NCI-H1930 (cell line): ENCODE measurements at places on chromosomes 1 and 21.
A peak's percentile ranks its signal among the peaks of the same experiment; 100 is the strongest.

- DNase-seq = no peak
Observed at GRCh38 chr1:119132179-119132578, 8.3 kb downstream of the WARS2 start.

- no peak for DNase-seq
Observed at GRCh38 chr1:76267631-76268030, 193.1 kb downstream of the ST6GALNAC3 start.

GRCh38 chr1:118032883-118033282 is 103.3 kb downstream of the WDR3 start:
- no peak for DNase-seq

DNA sequence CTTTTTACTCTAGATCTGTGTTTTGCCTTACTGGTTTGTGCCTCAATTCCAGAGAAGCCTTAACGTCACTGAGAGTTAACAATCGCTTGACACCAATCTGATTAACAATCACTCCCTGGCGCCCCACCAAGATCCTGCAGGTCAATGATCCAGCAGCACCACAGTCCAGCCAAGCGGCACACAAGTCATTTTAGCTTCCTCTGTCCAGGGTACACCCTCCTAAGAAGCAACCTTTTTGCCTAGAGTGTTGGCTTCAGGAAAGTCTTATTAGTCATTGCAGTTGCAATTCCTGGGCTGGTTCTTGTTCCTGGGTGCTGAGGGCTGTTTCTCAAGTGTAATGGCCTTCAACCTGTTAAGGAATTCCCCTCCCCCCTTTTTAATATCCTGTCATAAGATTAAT is 323.0 kb upstream of the USP25 start:
- DNase-seq = no peak

GRCh38 chr1:92951141-92951582 is 10.1 kb downstream of the DIPK1A start:
- peak; percentile 4 for DNase-seq

- no peak for DNase-seq
Observed at GRCh38 chr1:23291706-23292105, 52.4 kb downstream of the HNRNPR start.

DNA sequence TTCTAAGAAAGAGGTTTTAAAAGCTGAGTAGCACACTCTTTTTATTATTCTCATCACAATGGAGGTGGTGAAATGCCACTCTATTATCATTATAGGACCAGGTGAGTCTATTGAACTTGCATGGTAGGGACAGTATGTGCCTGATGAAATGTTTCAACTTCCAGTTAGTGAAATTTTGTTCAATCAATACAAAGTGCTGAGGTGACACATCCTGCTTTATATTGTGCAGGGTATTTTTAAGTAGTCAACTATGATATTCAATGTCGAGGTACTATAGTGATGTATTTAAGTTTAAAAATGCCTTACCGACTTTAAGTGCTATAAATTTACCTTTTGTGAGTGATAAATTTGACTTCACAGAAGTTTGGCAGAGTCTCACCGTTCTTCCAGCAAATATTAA is 284.7 kb upstream of the BRINP3 start:
- no peak for DNase-seq

GRCh38 chr21:42304556-42305454 is 10.4 kb downstream of the TFF3 start:
- DNase-seq = no peak

DNA sequence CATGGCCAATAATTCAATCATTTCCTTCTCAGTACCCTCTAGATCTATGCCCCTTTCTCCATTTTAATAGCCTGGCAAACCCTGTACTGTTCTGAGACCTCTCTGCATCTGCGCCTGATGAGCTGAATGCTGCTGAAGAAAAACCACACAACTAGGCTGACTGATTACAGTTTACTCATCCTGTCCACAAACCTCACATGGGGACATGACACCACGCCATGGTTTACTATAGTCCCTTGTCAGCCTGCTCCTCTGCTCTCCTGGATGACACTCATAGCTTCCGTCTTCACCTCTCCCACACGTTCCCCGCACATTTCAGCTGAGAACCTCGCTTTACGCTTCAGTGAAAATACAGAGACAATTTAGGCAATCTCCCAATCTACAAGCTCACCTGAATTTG is 59.7 kb downstream of the DESI2 start:
- no peak for DNase-seq

GRCh38 chr1:6070450-6070974 is 24.8 kb downstream of the KCNAB2 start:
- no peak for DNase-seq

DNA sequence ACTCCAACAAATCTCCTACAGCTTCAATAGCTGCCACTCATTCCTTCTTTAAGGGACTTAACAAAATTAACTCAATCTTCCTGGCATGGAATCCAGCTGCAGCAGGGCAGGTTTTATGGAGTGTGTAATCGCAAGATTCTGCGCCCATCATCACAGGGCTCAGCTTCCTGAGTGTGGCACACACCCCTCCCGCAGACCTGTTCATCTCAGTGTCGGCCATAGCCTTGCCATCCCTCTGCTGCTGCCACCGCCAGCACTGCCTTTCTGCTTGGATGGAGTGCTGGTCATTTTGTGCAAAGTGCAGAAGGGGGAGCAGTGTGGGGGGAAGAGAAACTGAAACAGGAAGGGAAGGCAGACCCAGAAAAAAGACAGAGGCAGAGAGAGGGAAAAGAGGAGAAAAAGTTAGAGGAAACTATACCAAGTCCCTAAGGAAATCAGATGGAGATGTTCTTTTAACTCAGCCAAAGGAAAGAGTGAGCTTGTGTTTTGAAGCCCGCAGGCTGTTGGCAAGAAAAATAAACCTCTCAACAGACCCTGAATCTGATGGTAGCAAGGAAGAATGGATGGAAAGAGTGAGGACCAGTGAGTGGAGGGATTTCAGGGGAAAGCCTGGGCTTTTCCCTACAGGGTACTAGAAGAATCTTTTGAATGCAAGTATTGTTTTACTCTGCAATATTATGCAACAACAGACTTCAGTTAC is 324.2 kb downstream of the SEC16B start:
- DNase-seq = no peak

- DNase-seq = no peak
Observed at GRCh38 chr1:209302779-209303568, 280.5 kb upstream of the CAMK1G start.

DNA sequence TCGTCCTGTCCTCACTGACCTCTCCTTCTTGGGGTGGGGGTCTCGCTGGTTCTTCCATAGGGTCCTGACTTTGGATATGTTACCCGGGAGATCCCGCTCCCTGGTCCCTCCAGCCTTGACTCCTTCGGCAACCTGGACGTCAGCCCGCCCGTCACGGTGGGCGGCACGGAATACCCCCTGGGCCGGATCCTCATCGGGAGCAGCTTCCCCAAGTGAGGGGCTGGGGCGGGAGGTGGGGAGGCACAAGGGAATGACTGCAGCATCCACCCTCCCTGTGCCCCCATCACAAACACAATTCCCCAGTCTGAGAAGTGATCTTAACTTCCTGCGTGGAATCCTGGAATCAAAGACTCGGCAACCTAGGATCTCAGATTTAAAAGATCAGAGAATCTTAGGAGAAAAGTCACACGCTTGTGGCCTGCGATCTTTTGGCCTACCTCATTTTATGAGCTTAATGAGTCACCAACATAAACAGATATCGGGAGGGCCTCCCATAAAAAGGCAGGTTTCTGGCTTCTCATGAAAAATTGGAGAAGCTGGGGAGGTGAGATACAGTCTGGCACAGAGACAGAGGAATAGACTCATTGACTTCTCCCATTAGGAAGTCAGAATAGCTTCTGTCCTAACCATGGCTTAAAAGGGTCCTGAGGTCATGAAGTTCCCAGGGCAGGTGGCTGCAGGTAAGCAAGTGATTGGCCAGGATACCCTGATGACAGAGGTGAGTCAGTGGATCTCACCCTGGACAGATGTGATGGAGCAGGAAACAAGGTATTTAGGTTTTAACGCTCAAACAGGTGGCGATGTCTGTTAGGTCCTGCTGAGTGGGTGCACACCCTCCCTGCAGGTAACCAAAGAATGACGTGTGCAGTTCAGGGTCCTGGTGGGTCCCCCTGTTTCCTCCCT is 15.9 kb upstream of the PADI3 start:
- no peak for DNase-seq

DNA sequence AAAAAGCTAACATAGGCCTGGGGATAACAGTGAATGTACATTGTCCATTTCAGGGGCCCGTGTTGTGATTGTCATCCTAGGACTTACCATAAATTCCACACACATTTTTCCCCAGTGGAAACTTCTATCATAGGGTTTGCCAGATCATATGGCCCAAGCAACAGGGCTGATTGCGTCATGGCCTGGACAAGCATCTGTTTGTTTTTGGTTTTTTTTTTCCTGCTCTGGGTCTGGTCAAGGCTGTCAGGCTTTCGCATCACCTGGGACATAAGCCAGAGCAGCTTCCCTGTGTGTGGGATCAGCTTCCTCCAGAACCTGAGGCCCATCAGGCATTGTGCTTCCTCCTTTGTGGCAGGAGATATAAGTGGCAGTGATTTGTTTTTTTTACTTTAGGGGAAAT is 598.5 kb upstream of the USP24 start:
- no peak for DNase-seq

DNA sequence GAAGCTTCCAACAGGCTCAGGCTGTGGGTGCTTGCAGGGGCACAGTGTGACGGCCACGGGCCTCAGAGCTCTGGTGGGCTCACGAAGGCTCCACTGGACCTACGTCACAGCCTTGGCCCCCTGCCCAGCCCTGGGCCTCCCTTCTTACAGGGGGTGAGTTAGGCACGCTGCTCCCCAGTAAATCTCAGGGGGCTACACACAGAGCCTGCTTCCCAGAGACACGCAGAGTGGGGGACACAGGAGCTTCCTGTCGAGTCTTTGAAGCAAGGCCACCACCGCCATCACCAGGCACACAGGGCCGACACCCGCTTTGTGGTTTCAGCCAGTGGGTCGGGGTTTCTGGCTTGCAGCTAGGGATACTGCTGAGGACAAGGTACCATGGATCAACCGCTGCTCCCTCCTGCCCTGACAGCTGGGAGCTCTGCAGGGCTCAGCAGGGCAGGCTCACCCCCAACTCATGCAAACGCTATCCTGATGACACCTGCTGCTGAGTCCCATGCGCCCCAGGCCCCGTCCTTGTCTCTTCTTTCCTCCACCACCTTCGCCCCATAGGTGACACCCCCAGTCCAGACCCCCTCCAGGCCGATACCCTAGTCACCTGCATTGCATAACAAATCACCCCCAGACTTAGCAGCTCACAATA is 5.5 kb upstream of the CFAP410 start:
- no peak for DNase-seq

DNA sequence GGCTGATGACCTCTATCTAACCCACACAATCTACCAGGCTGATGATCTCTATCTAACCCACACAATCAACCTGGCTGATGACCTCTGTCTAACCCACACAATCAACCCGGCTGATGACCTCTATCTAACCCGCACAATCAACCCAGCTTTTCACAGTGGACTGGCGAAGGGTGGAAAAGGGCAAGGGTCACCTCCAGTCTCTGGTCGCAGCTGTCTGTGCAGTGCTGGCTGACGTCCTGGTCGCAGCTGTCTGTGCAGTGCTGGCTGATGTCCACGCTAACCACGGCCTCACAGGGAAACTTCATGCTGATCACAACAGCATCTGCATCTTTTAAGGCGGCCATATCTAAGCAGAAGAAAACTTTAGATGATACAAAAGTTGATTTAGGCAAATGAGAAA is 12.2 kb upstream of the CCDC27 start:
- no peak for DNase-seq

DNA sequence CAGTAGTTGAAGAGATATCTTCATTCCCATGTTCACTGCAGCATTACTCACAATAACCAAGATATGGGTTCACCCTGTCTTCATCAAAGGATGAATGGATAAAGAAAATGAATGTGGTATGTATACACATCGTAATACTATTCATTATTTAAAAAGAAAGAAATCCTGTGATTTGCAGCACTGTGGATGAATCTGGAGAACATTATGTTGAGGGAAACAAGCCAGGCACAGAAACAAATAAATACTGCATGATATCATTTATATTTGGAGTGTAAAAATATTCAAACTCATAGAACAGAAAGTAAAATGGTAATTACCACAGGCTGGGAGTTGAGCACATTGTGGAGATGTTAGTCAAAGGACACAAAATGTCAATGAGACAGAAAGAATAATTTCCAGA is 977.2 kb downstream of the AMY1C start:
- DNase-seq = no peak

DNA sequence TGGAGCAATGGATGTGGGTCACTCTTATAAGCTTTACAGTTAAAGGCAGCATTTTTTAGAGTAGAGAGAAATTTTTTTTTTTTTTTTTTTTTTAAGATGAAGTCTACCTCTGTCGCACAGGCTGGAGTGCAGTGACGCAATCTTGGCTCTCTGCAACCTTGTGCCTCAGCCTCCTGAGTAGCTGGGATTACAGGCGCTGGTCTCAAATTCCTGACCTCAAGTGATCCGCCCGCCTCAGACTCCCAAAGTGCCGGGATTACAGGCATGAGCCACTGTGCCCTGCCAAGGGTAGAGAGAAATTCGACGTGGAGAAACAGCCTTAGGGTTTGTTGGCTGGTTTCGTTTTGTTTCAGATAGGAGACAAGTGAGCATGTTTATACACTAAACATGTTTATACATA is 594.2 kb upstream of the ADAMTS5 start:
- no peak for DNase-seq

GRCh38 chr1:86149591-86149990 is 7.0 kb downstream of the COL24A1 start:
- no peak for DNase-seq

GRCh38 chr1:92964998-92965397 is 3.7 kb upstream of the DIPK1A start:
- no peak for DNase-seq

GRCh38 chr1:42335050-42335808 is at the start of gene FOXJ3:
Gene FOXJ3, minus strand, starts transcription at chr1:42335235. Its CDS starts 24,142 bp downstream, at chr1:42311093.
- DNase-seq = peak; percentile 96

DNA sequence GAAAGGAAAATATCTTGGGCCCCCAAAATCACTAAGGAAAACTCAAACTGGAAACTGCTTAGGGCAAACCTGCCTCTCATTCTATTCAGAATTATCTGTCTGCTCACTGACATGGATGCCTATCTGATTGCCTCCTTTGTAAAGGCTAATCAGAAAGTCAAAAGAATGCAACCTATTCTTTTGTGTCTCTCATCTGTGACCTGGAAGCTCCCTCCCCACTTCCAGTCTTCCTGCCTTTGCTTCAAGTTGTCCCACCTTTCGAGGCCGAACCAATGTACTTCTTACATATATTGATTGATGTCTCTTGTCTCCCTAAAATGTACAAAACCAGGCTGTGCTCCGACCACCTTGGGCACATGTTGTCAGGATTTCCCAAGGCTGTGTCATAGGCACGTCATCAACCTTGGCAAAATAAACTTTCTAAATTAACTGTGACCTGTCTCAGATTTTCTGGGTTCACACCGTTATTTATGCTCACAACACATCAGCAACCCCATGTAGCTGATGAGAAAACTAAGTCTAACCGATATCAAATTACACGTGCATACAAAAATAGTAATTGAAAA is 302.3 kb upstream of the NRIP1 start:
- no peak for DNase-seq

- no peak for DNase-seq
Observed at GRCh38 chr1:84920159-84920558, 27.2 kb upstream of the LPAR3 start.
